ENCODE measurements at places on chromosomes 12 and 14. TPM values are rescaled to one million over a fixed set of nuclear protein-coding genes. Genes with fewer than 3 reads are reported as not detected.

PROX2 gene
- total RNA-seq, result not detected

SRRM4 gene
- 0.08 TPM for total RNA-seq

TROAP gene
- 1.0 TPM for total RNA-seq

POU6F1 gene
- 8.4 TPM for total RNA-seq

RNASE4 gene
- total RNA-seq, result 22.2 TPM

GRCh38 chr14:79331830-79332229 lies 879.5 kb downstream of the DIO2 start:
- no peak for DNase-seq

GRCh38 chr12:65560286-65560685 lies 264.0 kb upstream of the HMGA2 start:
- no peak for DNase-seq

DNA sequence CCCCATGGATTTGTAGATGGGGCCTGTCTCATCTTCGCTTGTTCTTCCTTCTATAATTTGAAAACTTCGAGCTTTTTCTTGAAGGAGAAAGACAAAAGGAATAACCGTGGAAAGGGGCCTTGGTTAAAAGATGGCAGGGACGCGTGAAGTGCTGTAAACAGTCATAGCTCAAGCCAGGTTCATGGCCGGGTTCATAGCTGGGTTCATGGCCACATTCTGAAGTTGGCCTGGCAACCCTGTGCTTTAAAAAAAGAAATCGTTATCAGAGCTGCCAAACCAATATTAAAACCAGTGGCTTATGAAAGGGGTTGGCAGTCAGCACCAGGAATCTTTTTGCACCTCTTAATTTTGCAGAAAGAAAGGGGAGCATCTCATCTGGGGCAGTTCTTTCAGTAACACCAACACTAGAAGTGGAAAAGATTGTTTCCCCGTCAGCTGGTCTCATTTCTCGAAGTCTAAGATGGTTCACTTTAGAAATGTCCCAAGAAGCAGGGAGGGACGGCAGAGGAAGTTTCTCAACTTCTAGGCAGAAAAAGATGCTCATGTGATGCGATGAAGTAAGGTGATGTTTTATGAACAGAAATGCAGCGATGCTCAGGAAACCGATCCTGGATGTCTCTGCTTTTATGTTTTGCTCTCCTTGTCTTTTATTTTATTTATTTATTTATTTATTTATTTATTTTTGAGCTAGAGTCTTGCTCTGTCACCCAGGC lies 193.1 kb upstream of the TBX3 start:
- no peak for DNase-seq

DNA sequence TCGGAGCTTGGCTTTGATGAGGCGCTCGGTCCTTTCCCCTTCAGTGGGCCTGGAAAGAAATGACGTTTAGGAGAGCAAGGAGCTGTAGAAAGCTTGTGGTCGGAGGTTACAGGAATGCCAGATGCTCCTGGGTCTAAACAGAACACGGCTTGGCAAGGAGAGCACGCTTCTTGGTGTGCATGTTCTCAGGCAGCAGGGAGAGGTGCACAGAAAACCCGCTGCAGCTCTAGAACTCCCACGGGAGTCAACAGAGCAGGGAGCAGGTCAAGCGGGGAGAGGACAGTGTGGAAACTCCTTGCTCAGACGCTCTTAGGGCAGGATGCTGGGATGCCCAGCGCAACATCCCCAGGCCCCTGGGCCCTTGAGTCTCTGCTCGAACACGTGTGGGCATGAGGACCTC lies 51.0 kb downstream of the SSH1 start:
- no peak for DNase-seq

DNA sequence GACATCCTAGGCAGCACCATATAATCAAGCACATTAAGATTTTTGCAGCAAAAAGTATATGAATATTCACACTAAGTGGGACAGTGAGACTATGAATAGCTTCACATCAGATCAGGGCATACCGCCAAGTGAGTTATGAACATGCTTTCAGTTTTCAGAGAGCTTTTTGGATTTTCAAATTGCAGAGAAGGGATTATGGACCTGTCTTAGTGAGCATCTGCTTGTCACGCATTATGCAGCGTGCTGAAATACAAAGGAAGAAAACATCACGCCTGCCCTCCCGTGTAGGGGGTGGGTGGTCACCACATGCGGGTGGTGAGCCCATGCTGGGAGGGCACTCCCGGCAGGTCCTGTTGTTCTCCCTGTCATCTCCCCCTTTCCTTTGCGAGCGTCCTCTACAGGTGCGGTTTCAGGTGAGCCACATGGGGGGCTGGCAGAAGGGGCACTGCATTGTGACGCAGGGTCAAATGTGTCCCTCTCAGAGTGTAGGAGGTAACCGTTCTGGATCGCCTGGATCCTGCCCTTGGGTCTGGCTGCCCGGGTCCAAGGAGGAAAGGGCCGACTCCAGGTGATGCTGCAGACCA lies 42.6 kb downstream of the TRAF3 start:
- DNase-seq, result no peak

GRCh38 chr14:54742492-54743350 lies 159.9 kb downstream of the GCH1 start:
- DNase-seq, result no peak

GRCh38 chr14:93688820-93689219 lies 99.5 kb downstream of the PRIMA1 start:
- DNase-seq, result no peak

GRCh38 chr12:131095826-131096680 lies 142.3 kb downstream of the ADGRD1 start:
- DNase-seq, result no peak

All from heart left ventricle (tissue), 16 donors.